Mucosa of descending colon (tissue), 3 donors: ENCODE measurements at places on chromosomes 3 and 15. TPM values are rescaled to one million over a fixed set of nuclear protein-coding genes. Genes with fewer than 3 reads are reported as not detected.

NOX5 gene
- not detected for total RNA-seq

SAXO2 gene
- 1.3 TPM for total RNA-seq

GORASP1 gene
- 93.5 TPM for total RNA-seq

KBTBD13 gene
- 0.09 TPM for total RNA-seq

ALPK3 gene
- 1.9 TPM for total RNA-seq

GRCh38 chr3:132351222-132351806 lies 34.1 kb downstream of the ACP3 start:
- no peak for DNase-seq

DNA sequence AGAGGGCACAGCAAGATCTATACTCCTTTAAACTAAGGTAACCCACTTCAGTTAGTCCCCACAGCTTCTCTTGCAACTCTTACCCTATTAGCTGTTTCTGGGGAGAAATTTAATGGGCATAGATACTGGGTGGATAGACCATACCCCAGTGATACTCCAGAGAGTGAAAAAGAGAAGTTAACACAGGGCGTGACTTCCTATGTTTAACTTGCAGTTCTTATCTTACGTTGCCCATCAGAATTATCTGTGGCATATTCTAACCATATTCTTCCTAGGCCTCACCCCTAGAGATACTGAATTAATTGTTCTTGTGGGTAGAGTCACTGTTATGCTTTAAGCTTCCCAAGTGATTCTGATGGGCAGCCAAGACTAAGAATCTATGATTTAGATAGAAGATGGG lies 485.4 kb upstream of the TPRG1 start:
- DNase-seq: no peak

GRCh38 chr15:70778258-70779076 lies 15.1 kb upstream of the UACA start:
- no peak for DNase-seq

DNA sequence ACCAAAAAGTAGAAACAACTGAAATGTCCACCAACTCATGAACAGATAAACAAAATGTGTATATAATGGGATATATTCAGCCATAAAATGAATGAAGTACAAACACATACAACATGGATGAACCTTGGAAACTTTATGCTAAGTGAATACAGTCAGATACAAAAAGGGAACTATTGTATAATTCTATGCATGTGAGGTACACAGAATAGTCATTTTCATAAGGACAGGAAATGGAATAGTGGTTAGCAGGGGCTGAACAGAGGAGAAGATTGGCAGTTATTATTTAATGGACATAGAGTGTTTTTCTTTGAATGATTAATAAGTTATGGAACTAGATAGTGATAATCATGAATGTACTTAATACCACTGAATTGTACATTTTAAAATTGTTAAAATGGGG lies 20.0 kb upstream of the TRANK1 start:
- no peak for DNase-seq

GRCh38 chr3:152276681-152277080 lies 8.0 kb downstream of the MBNL1 start:
- DNase-seq: no peak

- no peak for DNase-seq
These were observed 126.0 kb upstream of the PRR20G start for GRCh38 chr3:127413871-127414270.
